Stimulated activated naive CD8-positive, alpha-beta T cell treated with anti-CD3 and anti-CD28 coated beads, Interleukin-15, amount 100 ng/mL, for 72 hours (primary cell): ENCODE measurements at places on chromosomes 5 and 9.

- DNase-seq, result no peak
These were observed 9.3 kb downstream of the HAVCR1 start for GRCh38 chr5:157049605-157050004.

- peak; percentile 39 for DNase-seq
These were observed at the start of gene FER for GRCh38 chr5:108747774-108748400. Gene FER (plus strand): TSS chr5:108747897. CDS start chr5:108798183, 50,286 bp downstream.

GRCh38 chr5:132281856-132282614 is 12.2 kb upstream of the SLC22A4 start:
- DNase-seq, result no peak

GRCh38 chr5:35478856-35479682 is 138.6 kb upstream of the SPEF2 start:
- no peak for DNase-seq

DNA sequence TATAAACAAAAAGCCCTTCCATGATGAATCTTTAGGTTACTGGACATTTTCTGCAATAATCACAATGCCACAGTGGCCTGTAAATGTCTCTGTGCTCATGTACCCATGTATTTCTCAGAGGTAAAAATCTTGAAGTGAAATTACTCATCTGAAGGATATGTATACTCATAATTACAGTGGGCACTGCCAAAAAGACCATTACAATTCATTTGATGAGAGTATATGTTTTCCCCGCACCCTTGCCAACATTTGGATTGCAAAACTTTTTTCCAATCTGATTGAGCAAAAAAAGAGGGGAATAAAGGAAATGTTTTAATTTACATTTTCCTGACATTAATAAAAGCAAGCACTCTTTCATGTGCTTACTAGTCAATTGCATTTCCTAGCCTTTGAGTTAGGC is 110.5 kb downstream of the EPB41L4A start:
- DNase-seq, result no peak
